Activated CD4-positive, alpha-beta T cell treated with anti-CD3 and anti-CD28 coated beads, Interleukin-2, amount 50 U/mL, for 4 hours (primary cell): ENCODE measurements at places on chromosomes 4 and X.

DNA sequence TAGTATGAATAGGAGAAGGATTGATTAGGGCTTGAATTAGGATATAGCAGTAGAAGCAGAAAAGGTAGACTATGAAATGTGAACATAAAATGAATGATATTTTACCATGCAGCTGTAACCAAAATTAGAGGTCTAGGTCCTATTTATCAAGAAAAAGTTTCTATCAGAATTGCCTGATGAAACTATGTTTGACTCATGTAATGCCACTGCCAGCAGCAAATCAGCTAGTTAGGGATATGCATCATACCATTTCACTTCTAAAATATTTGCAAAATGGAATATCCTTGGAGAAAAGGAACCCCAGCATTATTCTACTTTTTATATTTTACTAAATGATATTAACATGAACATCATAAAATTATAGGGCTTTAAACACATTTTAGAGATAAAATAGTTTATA lies 188.4 kb downstream of the WDFY3 start:
- DNase-seq, result no peak

GRCh38 chr4:52201715-52202114 lies 150.6 kb downstream of the SPATA18 start:
- DNase-seq, result no peak

GRCh38 chrX:87468941-87469340 lies 48.7 kb upstream of the KLHL4 start:
- no peak for DNase-seq

DNA sequence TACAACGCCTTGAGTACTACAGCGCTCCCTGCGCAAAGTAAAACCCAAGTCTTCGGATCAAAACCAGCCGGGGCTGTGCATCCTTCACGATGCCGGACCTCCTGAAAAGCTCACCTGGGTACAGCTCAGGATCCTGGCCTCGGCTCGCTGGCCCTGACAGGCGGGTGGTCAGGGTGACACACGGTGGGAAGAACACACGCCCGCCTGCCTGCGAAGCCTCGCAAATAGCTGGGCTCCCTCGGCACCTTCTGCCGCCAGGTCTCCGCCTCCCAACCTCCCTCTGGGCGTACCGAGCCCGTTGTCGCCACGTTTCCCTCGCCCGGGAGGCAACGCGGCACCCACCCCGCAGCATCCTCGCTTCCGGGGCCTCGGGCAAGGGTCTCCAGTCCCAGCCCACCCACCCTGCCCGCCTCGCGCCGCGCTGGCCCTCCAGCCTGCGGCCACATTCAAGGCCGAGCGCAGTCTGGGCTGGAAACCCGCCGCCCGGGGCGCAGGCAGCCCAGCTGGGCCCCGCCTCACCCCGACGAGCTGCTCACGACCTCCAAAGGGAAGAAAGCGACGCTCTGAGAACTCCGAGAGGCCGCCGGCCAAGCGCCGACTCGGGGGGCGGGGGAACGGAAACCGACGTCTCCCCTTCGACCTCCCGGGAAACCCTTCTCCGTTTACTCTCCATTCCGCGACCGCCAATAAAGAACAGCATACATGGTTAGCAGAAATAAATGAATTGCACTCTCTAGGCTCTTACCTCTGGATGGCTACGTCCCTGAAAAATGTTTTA lies 511 bp downstream of the PPM1K start:
- peak; percentile 54 for DNase-seq

GRCh38 chrX:19462231-19462630 lies 53.1 kb downstream of the MAP3K15 start:
- DNase-seq, result no peak

DNA sequence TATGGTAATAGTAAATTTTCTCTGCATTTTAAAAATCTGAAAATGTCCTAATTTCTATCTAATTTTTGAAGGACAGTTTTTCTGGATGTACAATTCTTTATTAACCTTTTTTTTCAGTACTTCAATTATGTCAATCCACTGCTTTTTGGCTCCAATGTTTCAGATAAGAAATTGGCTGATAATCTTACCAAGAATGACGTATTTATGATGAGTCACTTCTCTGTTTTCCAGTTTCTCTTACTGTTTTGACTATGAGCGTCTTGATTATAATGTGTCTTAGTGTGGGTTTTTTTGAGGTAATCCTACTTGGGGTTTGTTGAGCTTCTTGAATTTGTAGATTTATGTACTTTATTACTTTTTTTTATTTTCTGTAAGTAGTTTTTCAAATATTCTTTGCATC lies 47.2 kb downstream of the UGT2B11 start:
- DNase-seq, result no peak

GRCh38 chrX:72247206-72247942 lies 8.5 kb upstream of the ERCC6L start:
- DNase-seq, result no peak

DNA sequence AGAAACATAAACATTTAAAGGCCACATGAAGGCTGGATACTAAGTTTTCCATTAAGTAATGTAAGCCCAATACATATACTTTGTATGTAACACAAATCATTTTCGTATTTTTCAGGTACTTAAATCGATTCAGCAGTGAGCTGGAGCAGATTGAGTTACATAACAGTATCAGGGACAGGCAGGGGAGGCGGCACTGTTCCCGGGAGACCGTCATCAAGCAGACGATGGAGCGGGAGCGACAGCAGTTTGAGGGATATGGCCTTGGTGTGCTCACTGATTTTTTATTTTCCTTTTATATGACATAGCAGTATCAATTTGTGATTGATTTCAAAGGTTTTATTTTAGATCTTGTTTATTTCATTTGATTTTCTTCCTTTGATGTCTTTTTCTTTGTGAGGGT lies 20.7 kb downstream of the TMA16 start:
- DNase-seq, result no peak

GRCh38 chr4:117889978-117890377 lies 144.3 kb upstream of the NDST3 start:
- DNase-seq, result no peak

GRCh38 chrX:80181079-80181478 lies 166.5 kb downstream of the TBX22 start:
- no peak for DNase-seq

GRCh38 chr4:128334256-128334655 lies 46.6 kb upstream of the PGRMC2 start:
- DNase-seq, result no peak

- no peak for DNase-seq
Measured at GRCh38 chr4:153611679-153612078, 72.4 kb upstream of the TLR2 start.

DNA sequence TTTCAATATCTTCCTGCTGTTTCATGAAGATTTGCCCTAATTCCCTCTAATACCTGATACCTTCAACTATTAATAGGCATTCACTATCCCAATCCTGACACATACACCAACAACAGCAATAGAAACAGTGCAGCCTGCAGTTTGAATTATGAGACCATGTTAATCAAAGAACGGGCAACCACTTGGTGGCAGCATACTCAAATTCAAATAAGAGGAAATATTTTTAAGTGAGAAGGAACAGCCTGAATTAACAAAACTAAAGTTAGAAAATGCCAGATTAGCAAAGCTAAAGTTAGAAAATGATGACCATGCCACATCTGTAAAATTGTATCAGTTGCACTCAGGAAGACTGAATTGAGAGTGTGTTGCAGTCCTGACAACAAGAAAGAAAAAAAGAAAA lies 204.9 kb downstream of the SMARCA1 start:
- DNase-seq, result no peak
